Cardiac muscle cell (in vitro differentiated cells and primary cell): ENCODE measurements at places on chromosomes 13 and 19.

GRCh38 chr19:2815923-2816322 is 3.7 kb upstream of the ZNF554 start:
- DNase-seq = no peak

DNA sequence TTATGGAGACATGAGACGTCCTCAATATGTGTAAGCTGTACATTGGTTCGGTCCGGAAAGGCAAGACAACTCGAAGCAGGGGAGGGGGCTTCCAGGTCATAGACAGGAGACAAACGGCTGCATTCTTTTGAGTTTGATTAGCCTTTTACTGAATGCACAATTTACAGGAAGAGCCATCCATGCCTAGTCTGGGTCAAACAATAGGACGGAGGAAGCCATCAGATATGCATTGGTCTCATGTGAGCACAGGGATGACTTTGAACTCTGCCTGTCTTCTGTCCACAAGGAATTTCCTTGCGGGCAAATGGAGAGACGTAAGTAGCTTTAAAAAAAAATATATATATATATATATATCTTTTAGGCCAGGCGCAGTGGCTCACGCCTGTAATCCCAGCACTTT is 1.9 kb upstream of the CCNP start:
- DNase-seq = no peak

DNA sequence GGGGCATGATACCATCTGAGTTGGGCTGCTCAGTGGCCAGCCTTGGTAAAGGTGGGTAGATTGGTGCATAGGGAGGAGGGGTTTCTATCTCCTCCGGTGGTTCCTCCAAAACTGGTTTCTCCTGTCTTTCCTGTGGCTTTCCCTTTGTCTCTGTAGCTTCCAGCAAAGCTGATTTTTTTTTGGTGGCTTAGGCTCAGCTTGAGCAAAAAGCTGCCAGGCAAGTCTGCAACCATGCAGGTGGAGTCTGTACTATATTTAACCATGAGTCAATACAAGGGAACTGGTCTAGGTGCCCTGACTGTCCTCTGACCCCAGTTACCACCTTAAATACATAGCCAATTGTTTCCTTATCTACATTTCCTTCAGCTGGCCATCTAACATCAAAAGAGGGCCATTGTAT is 64.0 kb upstream of the ZNF681 start:
- no peak for DNase-seq

DNA sequence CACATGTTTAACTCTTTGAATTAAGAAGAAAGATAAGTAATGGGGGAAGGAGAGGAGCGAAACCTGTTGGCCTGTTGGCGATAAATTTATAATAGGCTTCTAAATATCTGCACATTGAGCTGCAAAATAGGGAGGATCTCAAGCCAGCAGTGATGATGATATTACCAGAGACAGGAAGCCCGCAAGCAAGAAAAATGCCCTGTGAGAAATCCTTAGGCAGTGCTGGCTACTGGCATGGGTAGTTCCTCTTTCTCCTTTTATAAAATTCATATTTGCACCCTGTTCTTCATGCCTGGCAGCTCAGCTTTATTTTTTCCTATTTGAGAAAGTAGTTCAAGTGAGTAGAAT is 858 bp upstream of the USP12 start:
- DNase-seq = no peak

DNA sequence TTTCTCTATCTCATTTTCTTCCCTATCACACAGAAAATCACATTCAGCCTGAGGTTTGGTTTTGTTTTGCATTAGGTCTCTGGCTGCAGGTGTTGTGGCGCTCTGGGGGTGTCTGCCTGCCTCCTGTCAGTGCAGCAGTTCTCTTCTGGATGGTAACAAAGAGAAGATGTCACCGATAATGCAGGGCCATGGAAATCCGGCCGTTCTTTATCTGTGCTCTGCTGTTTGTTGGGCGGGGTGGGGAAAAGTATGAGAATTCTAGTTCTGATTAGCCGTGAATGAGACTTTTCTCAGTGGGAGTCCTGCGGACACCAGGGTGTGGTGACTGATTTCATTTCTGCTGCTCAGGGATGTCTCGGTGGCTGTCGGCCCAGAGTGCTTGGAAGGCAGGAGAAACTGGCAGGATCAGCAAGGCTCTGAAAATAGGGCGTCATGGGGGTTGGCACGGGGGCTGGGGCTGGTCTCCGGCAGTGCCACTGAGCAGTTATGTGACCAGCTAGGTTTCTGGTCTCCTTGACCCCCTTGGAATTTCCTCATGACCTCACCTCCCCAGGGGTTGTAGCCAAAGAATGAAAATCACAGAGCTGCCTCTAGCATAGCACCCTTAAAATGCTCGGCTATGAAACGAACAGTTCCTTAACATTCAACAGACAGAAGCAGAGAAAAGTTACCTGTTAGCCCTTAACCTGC is 5.0 kb downstream of the RNF113B start:
- DNase-seq = no peak

DNA sequence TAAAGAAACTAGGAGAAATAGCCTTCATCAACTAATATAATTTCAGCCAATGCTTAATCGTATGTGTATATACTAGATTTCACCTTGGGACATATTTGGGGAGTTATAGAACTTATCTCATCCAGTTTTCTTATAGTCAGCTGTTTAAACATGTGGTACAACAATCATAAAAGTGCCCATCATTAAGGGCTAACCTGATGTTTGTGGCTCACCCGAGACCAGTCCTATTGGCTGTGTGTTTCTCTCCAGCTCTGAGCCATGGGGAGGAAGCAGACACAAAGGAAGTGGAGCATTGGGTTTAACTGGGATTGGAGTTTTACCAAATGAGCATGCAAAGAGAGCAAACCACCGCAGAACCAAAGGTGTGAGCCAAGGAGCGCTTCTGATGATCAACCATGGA is 114.3 kb upstream of the KLF12 start:
- DNase-seq = no peak

GRCh38 chr13:43293008-43293407 is 269.6 kb downstream of the DNAJC15 start:
- DNase-seq = no peak

DNA sequence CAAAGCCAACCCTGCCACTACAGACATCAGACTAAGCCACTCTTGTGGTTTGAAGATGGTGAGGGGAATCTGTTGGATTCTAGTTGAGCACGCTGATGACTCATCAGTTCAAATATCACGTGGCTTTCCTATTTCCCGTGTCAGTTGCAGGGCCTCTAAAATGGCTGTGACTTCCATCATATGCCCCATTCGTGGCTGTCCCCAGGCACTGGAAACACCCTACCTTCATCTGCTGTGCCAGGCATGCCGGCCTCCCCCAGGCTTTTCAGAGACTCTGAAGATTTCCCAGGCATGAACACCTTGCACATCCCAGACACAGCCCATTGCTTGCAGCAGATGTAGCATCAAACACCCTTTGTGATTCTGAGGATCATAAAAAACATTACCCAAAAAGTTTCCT is 659.9 kb downstream of the UQCRFS1 start:
- no peak for DNase-seq

- no peak for DNase-seq
Measured at GRCh38 chr13:21625366-21625765, 21.4 kb upstream of the MICU2 start.

- no peak for DNase-seq
Measured at GRCh38 chr13:109180905-109181425, 551.6 kb downstream of the MYO16 start.
